GM20000 (cell line): ENCODE measurements at places on chromosomes 2 and 18.

- DNase-seq = no peak
These were observed 4.5 kb downstream of the STK17B start for GRCh38 chr2:196166876-196167275.

DNA sequence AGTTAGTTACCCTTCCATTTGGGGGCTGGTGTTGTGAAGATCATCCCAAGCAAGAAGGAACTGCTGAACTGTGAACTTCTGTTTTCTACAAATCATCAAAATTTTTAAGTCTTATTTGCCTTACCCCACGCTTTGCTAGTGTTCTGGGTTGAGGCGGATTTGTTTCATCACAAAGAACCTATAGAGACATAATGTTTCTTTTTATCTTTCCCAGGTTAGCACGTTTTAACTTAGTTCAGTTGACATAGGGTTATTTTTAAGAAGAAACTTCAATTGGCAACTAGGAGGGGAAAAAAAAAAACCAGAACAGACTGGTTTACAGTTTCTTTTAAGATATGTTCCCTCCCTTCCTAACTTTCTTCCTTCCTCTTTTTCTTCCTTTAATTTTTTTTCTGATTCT is 31.1 kb upstream of the CERS6 start:
- DNase-seq = no peak

GRCh38 chr2:54952425-54952824 is 97.8 kb downstream of the RTN4 start:
- DNase-seq = no peak

DNA sequence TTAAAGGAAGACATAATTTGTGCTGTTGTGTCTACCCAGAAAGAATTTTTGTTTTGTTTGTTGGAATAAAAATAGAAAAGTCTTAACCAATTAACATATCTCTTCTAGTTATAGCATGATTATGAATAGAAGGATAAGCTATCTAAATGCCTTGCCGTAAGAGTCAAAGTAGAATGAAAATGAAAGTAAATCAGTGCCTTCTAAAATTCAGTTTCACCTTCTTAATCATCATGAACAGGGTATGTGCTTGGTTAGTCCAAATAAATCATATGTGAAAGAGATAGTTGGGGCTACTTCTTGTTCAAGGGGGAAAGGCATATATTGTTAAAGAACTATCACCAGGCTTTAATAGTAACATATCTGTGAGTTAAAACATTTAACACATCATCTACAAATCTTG is 91.5 kb downstream of the GULP1 start:
- DNase-seq = no peak

- no peak for DNase-seq
These were observed 33.4 kb downstream of the MYCN start for GRCh38 chr2:15973481-15974401.

- no peak for DNase-seq
These were observed 49.2 kb downstream of the TMEM18 start for GRCh38 chr2:627926-628560.

DNA sequence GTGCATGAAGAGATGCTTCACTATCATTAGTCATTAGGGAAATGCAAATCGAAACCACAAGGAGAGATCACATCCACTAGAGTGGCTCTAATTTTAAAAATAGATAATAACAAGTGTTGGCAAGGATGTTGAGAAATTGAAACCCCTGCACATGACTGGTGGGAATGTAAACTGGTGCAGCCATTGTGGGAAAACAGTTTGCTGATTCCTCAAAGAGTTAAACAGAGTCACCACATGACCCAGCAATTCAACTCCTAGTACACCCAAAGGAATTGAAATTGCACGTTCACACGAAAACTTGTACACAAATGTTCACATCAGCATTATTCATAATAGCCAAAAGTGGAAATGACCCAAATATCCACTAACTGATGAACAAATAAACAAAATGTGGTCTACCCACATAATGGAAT is 179.5 kb downstream of the BCL2 start:
- DNase-seq = no peak

- no peak for DNase-seq
These were observed 286.3 kb downstream of the PIEZO2 start for GRCh38 chr18:10863026-10863425.

GRCh38 chr2:163414121-163414520 is 321.7 kb downstream of the FIGN start:
- no peak for DNase-seq

GRCh38 chr2:226701052-226701451 is 98.6 kb downstream of the IRS1 start:
- no peak for DNase-seq

DNA sequence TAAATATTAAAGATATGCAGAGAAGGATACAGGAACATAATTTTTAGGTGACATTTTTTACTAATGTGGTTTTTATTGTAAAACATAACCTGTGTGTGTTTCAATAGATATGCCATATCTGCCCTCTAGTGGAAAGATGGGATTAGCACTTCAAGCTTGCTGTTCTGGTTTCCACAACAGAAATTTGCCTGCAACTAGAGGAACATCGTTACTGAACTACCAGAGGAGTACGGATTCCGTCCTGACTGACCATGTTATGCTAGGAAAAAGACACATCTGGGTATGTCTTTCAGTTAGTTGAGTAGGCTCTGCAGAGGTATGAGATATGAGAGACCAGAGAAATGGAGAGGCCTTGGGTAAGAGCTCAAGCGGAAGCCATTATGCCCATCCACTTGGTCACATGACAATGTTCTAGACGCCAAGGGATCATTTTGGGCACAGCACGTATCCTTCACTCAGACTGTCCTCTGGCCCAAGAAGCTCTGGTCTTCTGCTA is 104.9 kb downstream of the MBD2 start:
- DNase-seq = peak; percentile 57

GRCh38 chr2:7694076-7694985 is 777.1 kb downstream of the RNF144A start:
- no peak for DNase-seq

DNA sequence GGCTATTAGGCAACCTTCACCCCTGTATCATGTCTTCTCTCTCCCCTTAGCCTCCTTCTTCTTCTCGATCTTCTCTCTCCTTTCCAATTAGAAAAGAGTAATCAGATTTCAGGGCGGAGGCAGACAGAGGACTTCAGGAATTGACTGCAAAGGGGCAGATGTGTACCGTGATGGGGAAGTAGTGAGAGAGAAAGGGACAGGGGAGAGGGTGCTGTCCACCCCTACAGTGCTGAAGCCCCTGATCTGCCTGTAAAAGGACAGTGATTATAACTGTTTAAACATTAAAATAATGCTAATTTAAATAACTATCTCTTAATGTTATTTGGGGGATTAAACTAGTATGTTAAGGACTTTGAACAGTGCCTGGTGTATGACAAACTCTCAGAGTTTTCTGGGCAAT is 178.5 kb downstream of the ACTR3 start:
- DNase-seq = no peak

GRCh38 chr2:237296756-237297155 is 117.2 kb downstream of the COL6A3 start:
- DNase-seq = no peak

DNA sequence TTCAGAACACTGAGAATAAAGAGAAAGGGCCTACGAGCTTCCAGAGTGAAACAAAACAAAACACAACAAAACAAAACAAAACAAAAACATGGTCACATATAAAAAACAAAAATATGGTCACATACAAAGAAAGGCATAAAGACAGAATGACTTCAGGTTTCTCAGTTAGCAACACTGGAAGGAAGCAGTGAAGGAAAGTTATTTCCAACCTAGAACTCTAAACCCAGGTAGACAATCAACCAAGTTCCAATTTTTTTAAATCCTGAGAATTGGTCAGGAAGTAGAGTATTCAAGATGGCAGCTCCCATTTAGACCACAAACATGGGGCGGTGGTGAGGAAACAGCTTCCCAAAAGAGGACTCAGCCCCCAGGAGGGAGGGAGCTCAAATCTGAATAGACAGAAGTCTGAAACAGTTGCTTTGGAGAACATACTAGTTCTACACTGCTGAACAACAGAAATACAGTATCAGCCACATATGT is 9.1 kb downstream of the DRC1 start:
- DNase-seq = no peak

GRCh38 chr2:23269747-23270146 is 115.2 kb upstream of the KLHL29 start:
- no peak for DNase-seq

DNA sequence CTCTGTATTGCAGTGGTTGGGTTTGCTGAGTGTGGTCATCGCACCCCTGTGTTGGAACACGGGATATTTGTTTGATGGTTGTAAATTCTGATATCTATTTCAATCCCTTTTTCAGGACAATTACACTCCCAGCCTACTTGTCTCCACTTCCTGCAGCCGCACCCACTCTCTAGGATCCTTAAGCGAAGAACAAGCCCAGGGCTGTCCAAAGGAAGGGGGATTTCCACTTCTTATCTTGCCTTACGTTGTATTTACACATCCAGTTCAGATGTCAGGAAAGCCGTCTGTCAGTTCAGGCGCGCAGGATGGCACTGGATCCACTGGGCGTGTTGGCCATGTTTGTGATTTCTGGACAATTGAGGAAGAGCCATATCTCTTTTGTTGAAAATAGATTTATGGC is 834.5 kb upstream of the SALL3 start:
- DNase-seq = no peak

- DNase-seq = no peak
These were observed 18.3 kb upstream of the ANKRD53 start for GRCh38 chr2:70959851-70960832.

GRCh38 chr2:54763636-54764291 is 40.3 kb downstream of the EML6 start:
- DNase-seq = peak; percentile 33

- no peak for DNase-seq
These were observed 225.0 kb upstream of the RAB6C start for GRCh38 chr2:129754421-129754820.
